RPMI8226 (cell line): ENCODE measurements at places on chromosomes 11 and 22.

DNA sequence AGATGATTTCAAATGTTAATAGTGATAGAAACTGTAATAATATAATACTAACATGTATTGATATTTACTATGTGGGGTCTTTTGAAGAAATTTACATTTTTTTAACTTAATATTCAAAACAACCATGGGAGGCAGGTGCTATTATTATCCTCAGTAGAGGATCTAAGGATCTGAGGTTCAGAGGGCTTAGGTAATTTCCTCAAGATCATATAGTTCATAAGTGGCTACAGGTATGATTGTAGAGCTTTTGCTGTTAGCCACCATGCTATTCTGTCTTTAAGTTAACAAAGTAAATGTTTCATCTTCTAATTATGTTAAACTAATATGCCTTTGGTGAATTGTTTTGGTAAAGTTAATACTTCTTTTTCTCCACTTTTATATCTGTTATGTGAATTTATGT lies 83.6 kb downstream of the PDE3B start:
- no peak for DNase-seq

DNA sequence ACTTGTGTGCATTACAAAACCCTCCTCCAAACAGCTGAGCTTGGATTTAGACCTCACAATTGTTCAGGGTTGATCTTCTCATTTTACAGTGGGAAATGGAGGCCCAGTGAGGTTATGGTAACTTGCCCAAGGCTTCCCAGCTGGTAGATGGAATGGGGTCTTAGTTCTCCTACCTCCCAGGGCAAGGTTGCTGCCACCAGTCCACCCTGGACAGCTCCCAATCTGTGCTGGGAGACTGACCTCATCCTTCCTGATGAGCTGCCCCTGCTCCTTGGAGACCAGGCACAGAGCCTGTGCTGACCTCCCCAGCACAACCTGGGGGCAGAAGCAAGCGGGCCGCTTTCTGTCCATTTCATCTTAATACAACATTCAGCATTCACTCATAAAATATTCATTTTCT lies 190.7 kb downstream of the ST3GAL4 start:
- no peak for DNase-seq

DNA sequence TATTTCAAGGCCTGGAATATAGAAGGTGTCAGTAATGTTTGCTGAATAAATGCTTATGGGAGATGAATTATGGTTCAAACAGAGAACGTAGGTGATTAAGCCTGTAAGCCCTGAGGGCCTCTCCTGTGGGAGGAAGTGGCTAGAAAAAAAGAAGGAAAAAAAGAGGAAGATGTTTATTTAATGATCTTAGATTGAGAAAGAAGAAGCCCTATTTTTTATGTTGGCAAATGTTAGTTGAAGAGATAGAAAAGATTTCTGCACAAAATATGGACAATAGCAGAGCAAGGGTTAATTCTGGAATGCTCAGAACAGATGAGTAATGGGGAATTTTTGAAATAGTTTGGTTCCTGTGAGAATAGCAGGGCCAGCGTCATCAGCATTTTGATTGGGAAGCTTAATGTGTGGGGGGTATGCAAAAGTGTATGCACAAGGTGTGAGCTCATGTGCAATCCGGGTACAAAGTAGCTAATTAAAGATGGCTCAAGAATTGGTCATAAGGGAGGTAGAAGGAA lies 95.7 kb downstream of the TEAD1 start:
- no peak for DNase-seq

DNA sequence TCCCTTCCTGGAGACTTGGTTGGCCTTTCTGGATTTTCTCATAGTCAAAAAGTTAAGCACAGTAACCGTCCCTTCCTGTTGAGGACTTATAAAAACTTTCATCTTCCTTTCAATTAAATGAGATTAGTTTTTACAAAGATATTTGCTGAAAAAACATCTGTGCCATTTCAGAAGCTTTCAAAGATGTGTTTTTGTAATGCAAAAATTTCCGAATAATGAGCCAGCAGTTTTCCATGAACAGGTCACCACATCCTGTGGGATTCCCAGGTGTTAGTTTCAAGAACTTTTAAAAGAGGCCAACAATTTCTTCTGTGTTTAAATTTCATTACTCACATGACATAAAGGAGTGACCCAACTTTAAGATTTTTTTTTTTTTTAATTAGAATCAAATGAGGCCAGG lies 18.0 kb downstream of the NUP50 start:
- DNase-seq, result no peak

- DNase-seq, result no peak
These were observed 1390.0 kb upstream of the RAG2 start for GRCh38 chr11:37988031-37988430.

DNA sequence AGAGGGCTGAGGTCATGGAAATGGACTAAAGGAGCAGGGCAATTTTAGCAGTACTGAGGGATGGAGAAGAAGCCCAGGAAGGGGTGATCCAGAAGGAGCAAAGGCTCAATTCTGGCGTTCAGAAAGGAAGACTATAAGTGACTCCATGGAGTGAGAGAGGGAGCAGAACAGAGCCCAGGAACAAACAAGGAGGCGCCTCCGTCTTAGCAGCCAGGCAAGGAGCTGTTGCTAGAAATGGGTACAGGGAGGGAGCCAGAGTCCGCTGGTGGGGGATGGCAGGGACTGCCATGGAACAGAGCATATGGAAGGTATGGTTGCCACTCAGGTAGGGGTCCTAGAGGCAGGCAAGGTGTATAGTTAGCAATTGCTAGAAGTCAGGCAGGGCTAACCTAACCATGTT lies 20.5 kb upstream of the STK33 start:
- no peak for DNase-seq

DNA sequence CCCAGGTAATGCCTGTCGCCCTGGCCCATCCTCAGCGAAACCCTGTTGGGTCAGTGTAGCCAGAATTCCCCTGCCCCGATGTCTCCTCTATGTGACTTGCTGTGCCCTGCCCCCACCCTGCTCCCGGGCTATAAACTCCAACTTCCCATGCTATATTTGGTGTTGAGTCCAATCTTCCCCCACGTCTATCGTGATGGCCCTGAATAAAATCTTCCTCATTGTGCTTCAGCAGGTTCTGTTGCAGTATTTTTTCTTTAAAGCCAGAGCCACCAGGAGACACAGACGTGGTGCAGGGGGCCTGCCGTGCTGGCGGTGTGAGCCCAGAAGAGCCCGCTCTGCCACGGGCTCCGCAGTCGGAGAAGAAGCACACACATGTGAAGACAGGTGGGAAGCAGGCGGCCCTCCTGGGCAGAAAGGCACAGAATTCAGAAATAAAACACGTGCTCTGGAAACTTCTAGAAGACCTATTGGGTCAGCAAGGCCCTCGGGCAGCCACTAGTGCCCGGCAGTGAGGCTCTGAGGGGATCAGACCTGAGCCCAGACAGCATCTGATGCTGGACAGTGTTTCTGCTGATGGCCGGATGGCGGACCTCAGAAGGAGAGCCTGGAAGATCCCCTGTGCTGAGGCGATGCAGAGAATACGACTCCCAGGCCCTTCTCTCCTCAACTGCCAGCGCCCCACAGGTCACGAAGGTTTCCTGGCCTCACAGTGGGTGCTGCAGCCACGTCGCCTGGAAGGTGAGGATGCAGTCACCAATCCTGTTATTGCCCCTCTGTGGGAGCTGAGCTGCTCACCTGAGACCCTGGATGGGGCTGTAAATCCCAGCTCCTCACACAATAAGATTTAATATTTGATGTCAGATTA lies 501.9 kb downstream of the BRD1 start:
- no peak for DNase-seq

DNA sequence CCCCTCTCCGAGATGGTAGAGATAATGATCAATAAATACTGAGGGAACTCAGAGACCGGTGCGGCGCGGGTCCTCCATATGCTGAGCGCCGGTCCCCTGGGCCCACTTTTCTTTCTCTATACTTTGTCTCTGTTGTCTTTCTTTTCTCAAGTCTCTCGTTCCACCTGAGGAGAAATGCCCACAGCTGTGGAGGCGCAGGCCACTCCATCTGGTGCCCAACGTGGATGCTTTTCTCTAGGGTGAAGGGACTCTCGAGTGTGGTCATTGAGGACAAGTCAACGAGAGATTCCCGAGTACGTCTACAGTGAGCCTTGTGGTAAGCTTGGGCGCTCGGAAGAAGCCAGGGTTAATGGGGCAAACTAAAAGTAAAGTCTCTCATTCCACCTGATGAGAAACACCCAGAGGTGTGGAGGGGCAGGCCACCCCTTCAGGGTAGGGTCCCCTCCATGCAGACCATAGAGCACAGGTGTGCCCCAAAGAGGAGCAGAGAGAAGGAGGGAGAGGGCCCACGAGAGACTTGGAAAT lies 43.2 kb downstream of the IGLL1 start:
- DNase-seq, result no peak

DNA sequence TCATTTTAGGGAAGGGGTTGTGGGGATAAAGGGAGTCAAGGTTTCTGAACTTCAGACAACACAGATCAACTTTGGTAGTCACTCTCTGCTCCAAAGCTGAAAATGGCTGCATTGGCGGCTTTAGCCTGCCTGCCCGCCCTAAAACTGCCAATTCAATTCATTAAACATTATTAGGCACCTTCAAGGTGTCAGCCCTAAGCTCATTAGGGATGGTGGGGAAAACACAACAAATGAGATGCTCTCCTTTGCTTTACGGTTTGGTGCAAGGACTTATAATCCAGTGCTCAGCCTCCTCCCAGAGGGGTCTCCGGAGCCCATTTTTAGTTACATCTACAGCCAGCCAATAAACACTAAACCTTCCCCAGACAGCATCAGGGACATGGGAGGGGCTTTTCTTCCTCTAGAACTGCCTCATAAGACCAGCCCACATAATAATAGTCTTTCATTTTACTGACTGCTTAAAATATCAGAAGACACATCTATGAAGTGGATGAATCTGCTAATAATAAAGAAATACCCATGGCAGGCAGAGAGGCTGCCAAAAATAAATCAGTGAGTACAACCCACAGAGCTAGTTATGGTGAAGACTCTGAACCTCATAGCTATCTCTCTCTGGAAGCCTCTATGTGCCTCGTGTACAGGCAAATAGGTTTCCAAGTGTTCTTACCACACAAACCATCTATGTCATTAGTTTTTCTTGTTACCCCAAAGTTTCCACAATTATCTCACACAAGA lies 102.8 kb upstream of the NCAM1 start:
- DNase-seq, result no peak

- peak; percentile 97 for DNase-seq
These were observed 329.9 kb upstream of the NCAM1 start for GRCh38 chr11:112631333-112631732.

DNA sequence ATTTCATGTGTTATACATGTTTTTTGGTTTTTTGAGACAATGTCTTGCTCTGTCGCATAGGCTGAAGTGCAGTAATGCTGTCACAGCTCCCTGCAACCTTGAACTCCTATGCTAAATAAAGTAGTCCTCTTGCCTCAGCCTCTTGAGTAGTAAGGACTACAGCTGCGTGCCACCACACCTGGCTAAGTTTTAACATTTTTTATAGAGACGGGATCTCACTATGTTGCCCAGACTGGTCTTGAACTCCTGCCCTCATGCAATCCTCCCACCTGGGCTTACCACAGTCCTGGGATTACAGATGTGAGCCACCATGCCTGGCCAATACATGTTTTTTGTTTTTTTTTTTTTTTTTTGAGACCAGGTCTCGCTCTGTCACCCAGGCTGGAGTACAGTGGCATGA lies 33.9 kb downstream of the SWAP70 start:
- DNase-seq, result no peak

DNA sequence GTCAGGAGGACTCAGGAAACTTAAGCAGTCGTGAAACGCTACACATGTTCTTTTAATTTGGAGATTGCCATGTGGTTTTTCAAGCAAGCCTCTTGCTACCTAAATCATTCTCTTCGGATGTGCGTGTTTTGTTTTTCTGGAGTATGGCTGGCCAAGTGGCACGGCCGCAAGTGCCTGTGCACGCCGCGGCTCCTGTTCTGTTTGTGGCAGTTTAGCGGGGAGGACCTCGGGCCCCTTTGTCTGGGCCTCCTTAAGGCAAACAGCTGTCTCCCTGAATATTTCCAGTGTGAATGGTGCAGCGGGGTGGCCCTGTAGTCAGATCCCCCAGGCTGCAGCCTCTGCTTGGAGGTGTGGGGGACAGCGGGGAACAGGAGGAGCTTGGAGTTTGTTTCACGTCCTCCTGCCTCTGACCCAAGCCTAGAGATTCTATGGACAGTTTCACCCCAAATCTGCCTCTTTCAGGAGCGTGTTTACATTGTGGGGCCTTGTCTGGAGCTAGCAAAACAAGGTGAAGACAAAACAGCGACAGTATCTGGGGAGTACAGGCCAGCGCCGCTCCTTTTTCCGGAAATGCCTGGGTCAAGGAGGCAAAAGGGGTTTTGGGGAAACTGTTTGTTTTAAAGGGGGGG lies 1.3 kb downstream of the LRP5 start:
- DNase-seq, result peak; percentile 63

DNA sequence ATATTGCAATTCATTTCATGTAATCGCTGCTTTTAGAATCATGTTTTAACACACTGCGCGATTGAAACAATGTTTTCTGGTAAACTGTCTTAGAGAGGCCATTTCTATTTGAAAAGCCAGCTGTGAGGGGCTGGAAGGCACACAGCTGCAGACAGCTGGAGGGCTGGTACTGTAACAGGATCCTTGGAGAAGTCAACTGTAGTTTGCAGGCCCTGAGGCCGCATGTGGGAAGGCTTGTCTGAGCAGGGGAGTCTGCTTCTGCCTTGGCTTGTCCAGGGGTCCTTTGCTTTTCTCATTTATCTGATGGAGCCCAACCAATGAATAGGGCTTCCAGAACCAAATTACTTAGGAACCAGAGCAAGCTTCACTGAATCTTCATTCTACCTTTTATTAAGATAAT lies 313.5 kb downstream of the BLID start:
- no peak for DNase-seq

DNA sequence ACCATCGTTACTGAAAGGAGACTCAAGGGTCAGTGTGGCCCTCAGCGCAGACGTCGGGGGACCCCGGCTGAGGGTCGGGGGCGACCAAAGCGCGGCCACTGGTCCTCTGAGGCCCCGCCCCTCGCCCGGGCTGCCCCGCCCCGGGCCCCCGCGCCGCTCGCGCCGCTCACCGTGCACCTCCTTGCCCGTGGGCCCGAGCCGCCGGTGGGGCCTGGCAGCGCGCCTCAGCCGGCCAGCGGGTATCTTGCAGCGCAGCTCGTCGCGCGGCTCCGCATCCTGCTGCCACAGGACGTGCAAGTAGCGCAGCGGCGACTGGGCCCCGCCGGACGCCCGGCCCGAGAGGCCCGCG lies 419 bp downstream of the ANKRD54 start:
- DNase-seq, result peak; percentile 65
